ENCODE measurements at places on chromosomes 6 and 20.

- no peak overlapping the region for H3K27ac ChIP-seq
- no peak overlapping the region for H3K4me3 ChIP-seq
- H3K27me3 ChIP-seq = peaks cover 3% of the 10 kb centered on the region
Observed at GRCh38 chr20:57548177-57549058, 12.5 kb upstream of the PCK1 start.

DNA sequence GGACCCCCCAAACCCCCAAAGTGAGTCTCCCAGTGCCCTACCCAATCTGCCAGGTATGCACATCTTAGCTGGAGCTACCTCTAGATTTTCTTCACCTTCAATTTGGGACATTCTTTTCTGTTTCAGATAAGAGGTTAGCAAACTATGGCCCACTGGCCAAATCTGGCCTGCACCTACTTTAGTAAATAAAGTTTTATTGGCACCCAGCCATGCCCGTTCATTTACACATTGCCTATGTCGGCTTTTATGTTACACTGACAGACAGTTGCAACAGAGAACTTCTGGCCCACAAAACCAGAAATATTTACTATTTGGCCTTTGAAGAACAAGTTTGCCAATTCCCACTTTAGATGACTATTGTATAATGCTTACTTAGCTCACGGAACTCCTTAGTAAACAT, 55.9 kb upstream of the STX16 start:
- no peaks in the 10 kb centered on the region for H3K36me3 ChIP-seq
- peaks cover 9% of the 10 kb centered on the region for H3K4me1 ChIP-seq
- no peak for DNase-seq
- no peak overlapping the region for H3K4me3 ChIP-seq

GRCh38 chr20:53828088-53828681, 234.5 kb upstream of the ZNF217 start:
- peak; percentile 88 for DNase-seq
- no peaks in the 10 kb centered on the region for H3K27me3 ChIP-seq
- peak overlapping the region; percentile 56 for H3K27ac ChIP-seq
- no peak overlapping the region for H3K4me3 ChIP-seq

GRCh38 chr6:157731221-157731620, 91.8 kb upstream of the SNX9 start:
- peaks cover 10% of the 10 kb centered on the region for H3K4me1 ChIP-seq
- no peaks in the 10 kb centered on the region for H3K27me3 ChIP-seq
- no peak for DNase-seq
- H3K36me3 ChIP-seq = no peaks in the 10 kb centered on the region
- no peak overlapping the region for H3K27ac ChIP-seq
